ENCODE measurements at places on chromosomes 5 and 9. TPM values are rescaled to one million over a fixed set of nuclear protein-coding genes. Genes with fewer than 3 reads are reported as not detected.

The CEP72 gene
- total RNA-seq, result 15.1 TPM

The POU4F3 gene
- total RNA-seq, result 0.16 TPM

The GAS1 gene
- 3.1 TPM for total RNA-seq

The DNAI1 gene
- total RNA-seq, result not detected

DNA sequence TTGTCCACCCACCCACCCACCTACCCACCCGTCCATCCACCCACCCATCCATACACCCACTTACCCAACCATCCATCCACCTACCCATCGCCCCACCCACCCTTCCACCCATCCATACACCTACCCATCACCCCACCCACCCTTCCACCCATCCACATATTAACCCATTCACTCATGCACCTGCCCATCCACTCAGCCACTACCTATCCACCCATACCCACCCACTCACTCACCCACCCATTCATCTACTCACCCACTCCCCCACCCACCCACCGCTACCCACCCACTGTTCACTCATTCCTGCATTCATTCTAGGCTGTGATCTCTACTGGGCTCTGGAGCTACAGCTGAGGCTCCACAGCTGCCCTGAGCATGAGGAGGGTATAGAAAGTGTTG, 117.5 kb upstream of the LMX1B start:
- no peak for DNase-seq

- no peak for DNase-seq
Measured at GRCh38 chr9:93592643-93593021, 16.2 kb downstream of the PHF2 start.

DNA sequence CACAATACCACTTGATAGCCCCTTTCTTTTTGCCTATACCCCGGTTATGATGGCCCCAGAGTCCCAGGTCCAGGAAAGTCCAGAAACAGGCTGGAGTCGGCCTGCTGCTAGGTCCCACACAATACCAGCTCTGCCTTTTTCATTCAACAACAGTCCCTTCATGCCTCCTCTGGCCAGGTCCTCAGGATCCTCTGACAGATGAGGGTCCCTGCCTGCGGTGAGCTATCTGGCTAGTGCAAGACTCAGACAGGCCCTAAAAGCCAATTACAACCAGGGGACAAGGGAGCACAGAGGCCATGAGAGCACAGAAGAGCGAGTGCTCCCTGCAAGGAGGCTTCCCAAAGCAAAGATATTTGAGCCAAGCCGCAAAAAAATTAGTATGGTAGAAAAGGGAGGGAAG, 84.8 kb upstream of the ZBTB43 start:
- no peak for DNase-seq

GRCh38 chr5:148011398-148012137, 52.2 kb upstream of the SPINK5 start:
- DNase-seq, result no peak

- DNase-seq, result no peak
Measured at GRCh38 chr5:175747539-175748060, 89.7 kb downstream of the HRH2 start.

- DNase-seq, result peak; percentile 19
Measured at GRCh38 chr9:29213417-29214153, 1640.3 kb upstream of the C9orf72 start.

All from natural killer cell (primary cell).